CD4-positive, alpha-beta T cell (primary cell): ENCODE measurements at places on chromosomes 12 and 14.
A peak's percentile ranks its signal among the peaks of the same experiment; 100 is the strongest.

DNA sequence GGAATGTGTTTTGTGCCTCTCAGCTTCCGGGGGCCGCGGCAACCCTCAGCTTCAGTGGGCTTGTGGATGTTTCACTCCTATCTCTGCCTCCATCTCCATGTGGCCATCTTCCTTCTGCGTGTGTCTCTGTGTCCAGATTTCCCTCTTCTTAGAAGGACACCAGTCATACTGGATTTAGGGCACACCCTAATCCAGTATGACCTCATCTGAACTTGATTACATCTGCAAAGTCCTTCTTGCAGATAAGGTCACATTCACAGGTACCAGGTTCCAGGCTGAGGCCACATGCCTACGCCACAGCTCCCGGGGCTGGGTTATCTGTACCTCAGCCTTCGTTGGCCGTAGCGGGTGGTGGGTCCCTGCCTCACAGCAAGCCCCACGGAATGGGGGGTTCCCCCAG is 68.9 kb downstream of the ZNF664 start:
- DNase-seq, result no peak

DNA sequence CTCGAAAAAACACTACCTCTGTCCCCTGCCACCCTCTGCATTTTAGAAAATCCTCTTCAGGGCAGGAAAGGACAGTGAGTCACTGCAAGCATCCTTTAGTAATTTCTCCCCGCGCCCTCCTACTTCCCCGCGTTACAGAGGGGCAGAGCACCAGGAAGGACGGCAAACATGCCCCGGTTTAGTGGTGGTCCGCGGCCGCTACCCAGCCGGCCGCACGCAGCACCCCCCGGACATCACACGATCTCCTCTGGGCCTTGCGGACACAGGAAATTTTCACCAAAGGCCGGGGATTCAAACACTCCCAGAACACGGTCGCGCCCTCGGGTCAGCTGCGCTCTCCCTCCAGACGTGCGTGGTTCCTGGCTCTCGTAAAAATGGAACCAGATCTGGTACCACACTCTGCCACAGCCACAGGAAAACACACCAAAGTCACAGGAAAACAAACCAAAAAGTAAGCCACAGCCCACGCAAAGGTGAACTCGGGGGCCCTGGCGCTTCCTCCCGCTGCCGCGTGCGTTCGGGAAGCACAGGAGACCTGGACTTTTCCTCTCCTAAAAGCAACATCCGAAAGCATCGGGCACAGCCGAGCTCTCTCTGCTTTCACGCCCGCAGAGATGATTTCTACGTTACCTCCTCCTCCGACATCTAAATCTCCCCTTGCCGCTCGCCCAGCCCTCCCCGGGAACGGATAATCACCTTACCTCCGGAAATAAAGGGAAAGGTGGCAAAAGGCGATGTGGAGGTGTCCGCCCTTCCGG is 839 bp downstream of the SLC38A1 start:
- DNase-seq, result peak; percentile 71

DNA sequence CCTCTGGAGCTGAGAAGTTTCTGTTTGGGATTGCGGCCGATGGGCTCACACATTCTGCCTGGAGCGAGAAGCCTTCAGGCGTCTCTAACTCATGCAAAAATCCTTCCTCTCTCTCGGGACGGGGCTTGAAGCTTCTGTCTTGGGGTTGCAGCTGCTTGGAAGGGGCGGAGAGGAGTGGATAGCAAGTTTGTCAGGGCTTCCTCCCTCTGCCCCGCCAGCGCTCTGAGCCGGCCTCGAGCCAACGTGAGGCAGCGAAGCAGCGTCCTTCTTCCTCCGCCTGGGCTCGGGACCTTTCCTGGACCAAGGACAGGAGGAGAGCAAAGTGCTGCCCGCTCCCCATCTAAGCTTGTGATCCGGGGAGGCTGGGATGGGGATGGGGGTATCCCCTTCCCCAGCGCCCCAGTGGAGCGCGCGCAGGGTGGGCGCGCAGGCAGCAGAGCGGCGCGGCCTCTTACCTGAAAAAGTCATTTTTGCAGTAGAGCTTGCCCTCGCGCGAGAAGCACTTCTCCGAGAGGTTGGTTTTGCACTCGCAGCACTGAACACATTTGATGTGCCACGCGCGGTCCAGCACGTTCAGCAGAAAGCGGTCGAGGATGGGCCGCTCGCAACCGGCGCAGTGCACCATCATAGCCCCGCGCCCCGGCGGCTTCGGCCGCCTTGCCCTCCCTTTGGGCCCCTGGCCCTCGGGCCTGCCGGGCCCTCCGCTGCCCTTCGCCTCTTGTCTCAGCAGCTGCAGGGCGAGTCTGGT is 626 bp downstream of the LHX5 start:
- DNase-seq, result no peak

- DNase-seq, result no peak
These were observed 93.8 kb downstream of the TRAFD1 start for GRCh38 chr12:112219195-112219594.

DNA sequence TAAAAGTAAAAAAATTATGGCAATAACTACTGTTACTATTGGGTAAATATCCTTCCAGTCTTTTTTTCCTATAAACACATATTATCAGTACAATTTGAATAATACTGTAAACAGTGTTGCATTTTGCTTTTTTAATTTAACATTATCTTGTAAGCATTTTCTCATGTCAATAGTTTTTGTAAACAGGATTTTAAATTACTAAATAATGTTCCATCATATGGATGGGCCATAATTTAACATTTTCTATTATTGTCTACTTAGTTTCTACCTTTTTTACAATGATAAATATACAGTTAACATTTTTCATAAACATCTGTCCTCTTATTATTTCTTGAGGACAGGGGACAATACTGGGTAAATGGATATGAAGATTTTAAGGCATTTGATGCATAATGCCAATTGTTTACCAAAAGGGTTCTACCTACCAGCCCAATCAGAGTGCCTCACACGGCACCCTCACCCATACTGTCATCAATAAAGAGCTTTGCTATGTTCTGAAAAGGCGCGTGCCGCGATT is 759 bp upstream of the ACVR1B start:
- no peak for DNase-seq

- no peak for DNase-seq
These were observed 140.5 kb upstream of the FKBP4 start for GRCh38 chr12:2654311-2654710.

- DNase-seq, result no peak
These were observed 25.7 kb downstream of the METTL25 start for GRCh38 chr12:82383930-82384552.
